ENCODE measurements at places on chromosomes 3 and 15.

GRCh38 chr3:123861081-123861836, 22.9 kb downstream of the MYLK start:
- DNase-seq = no peak

DNA sequence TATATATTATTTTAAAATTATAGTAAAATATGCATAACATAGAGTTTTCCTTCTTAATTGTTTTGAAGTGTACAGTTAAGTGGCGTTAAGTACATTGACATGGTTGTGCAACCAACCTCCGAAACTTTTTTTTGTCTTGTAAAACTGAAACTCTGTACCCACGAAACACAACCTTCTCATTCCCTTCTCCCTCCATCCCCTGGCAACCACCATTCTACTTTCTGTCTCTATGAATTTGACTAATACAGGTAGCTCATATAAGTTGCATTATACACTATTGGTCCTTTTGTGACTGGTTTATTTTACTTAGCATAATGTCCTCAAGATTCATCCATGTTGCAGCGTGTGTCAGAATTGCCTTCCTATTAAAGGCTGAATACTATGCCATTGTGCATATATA, 179.4 kb downstream of the SATB1 start:
- DNase-seq = no peak

- DNase-seq = no peak
Observed at GRCh38 chr3:127165036-127165435, 27.9 kb upstream of the PRR23E start.

- no peak for DNase-seq
Observed at GRCh38 chr3:14412831-14413380, 10.5 kb downstream of the SLC6A6 start.

GRCh38 chr15:39747326-39747725, 35.3 kb downstream of the FSIP1 start:
- DNase-seq = no peak

- no peak for DNase-seq
Observed at GRCh38 chr15:96495386-96495785, 164.9 kb downstream of the NR2F2 start.

DNA sequence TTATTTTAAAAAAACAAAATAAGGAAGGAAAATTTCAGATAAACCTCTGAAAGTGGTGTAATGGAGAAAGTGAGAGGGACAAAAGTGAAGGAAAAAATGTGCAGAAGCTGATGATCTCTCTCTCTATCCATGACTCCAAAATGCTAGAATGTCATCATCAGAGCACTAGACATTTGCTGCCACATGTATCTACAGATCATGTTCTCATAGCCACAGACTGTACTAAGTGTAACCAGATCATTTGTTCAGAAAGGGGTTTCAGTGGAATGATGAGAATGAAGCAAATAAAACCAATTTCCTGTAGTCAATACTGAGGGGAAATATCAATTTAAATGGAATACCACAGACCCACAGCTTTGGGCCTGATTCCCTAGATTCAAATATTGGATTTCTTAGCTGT, 104.3 kb upstream of the CHMP2B start:
- no peak for DNase-seq
